HFFc6 (cell line): ENCODE measurements at places on chromosomes 16 and 17. TPM values are rescaled to one million over a fixed set of nuclear protein-coding genes. Genes with fewer than 3 reads are reported as not detected.

Gene HOXB6
- total RNA-seq, result not detected in 3 replicates

DNA sequence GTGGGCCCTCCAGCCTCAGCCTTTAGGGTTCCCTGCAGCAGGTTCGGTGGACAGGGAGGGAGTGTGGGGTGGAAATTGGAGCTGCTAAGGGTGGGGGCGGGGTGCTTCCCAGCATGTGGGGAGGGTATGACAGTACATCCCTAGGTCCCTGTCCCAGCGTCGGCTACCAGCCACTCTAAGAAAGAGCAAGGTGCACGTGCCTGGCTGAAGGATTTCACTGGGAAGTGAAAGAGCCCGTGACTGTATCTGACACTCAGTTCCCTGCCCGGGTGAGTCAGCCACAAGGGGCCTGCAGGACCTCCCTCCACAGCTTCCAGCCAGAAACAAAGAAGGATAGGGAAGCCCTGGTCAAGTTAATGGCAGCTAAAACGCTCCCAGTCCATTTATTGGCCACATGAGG, 4.1 kb downstream of the SNRNP25 start:
- peaks cover 23% of the 10 kb centered on the region for H3K36me3 ChIP-seq
- no peak for DNase-seq
- H3K27ac ChIP-seq, result peak overlapping the region; percentile 30; the same call in 1 of the 2 replicates
- no peak overlapping the region for H3K4me3 ChIP-seq
- H3K27me3 ChIP-seq, result peaks cover 2% of the 10 kb centered on the region; the same call in 1 of the 2 replicates

Gene CHD9NB
- total RNA-seq, result 2.7 to 4.0 TPM (median 3.7 TPM) in 3 replicates

- peaks cover 10% of the 10 kb centered on the region; the same call in 1 of the 2 replicates for H3K27me3 ChIP-seq
- H3K4me3 ChIP-seq, result no peak overlapping the region
- no peaks in the 10 kb centered on the region for H3K36me3 ChIP-seq
- no peak for DNase-seq
- H3K4me1 ChIP-seq, result no peaks in the 10 kb centered on the region
Measured at GRCh38 chr16:22624038-22624799, 113.5 kb downstream of the NPIPB5 start.

Gene TNFRSF17
- not detected in 3 replicates for total RNA-seq

- H3K27me3 ChIP-seq, result peaks cover 2% of the 10 kb centered on the region; the same call in 1 of the 2 replicates
- H3K36me3 ChIP-seq, result no peaks in the 10 kb centered on the region
- peaks cover 9% of the 10 kb centered on the region; the same call in 1 of the 2 replicates for H3K4me1 ChIP-seq
- DNase-seq, result no peak
- no peak overlapping the region for H3K4me3 ChIP-seq
- no peak overlapping the region for H3K27ac ChIP-seq
Measured at GRCh38 chr16:83338138-83338537, 469.6 kb upstream of the HSBP1 start.

DNA sequence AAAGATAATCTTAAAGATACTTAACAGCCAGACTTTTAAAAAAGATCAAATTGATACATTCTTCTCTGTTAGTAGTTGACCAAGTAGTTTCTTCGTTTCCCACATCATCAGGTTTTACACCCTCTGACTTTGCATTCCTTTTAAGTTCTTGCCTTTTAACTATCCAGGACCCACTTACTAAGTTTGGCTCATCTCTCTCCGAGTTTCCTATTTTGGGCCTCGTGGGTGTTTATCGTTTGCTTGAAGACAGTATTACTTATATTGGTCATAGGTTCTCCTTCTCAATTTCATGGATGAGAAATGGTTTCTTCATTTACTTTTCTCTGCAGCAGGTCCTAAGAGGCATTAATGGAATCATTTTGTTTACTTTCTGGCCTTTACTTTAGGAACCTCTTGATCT, 43.2 kb downstream of the RPA1 start:
- H3K4me1 ChIP-seq, result no peaks in the 10 kb centered on the region
- H3K27me3 ChIP-seq, result no peaks in the 10 kb centered on the region
- no peak for DNase-seq
- no peak overlapping the region for H3K4me3 ChIP-seq
- H3K36me3 ChIP-seq, result peaks cover 8% of the 10 kb centered on the region
- H3K27ac ChIP-seq, result no peak overlapping the region

GRCh38 chr17:45663772-45664171, 120.3 kb upstream of the CRHR1 start:
- H3K27me3 ChIP-seq, result peaks cover 43% of the 10 kb centered on the region
- H3K4me1 ChIP-seq, result no peaks in the 10 kb centered on the region
- no peak overlapping the region for H3K4me3 ChIP-seq
- no peak for DNase-seq

Gene TRIM25
- total RNA-seq, result 39.6 to 43.7 TPM (median 43.6 TPM) in 3 replicates

Gene NKD1
- total RNA-seq, result not detected in 3 replicates

Gene RSL1D1
- 166 to 183 TPM (median 176 TPM) in 3 replicates for total RNA-seq

Gene BAIAP3
- 0.11 to 0.71 TPM (median 0.12 TPM) in 3 replicates for total RNA-seq

Gene MT1M
- total RNA-seq, result 0.28 to 0.39 TPM in 2 of 3 replicates, not detected in the other

Gene PYCARD
- 12.1 to 23.0 TPM (median 16.5 TPM) in 3 replicates for total RNA-seq

GRCh38 chr16:88738151-88739084, 32.1 kb downstream of the CTU2 start:
- no peak overlapping the region for H3K4me3 ChIP-seq
- no peak overlapping the region for H3K27ac ChIP-seq
- H3K4me1 ChIP-seq, result no peaks in the 10 kb centered on the region

Gene FGF11
- not detected in 2 replicates for total RNA-seq

DNA sequence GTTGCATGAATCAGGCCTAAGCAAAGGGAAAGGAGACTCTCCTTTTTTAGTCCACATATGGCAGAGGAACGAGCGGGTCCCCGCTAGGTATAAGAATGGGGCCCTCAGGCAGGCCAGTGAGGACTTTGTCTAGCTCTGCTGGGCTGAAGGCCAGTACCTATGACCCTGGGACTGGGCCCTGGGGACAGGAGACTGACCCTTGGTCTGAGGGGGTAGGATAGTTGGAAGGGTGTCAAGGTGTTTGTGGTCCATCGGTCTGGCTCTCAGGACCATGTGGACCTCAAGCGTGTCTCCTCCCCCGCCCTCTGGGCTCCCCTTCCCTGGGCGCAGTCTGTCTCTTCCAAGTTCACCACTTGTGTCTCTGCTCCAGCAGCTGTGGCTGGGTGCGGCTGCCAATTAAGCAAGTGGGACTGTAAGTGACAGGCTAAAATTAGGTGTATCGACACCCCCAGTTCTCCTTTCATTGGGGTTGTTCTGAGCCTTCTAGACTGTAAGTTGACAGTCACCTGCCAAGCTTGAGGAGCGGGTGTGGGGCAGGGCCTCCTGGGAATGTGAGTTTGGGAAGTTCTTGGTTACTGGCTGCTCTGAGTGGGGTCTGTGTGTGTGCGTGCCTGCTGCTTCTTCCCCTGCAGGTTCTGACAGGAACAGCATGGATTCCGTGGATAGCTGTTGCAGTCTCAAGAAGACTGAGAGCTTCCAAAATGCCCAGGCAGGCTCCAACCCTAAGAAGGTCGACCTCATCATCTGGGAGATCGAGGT, 24.5 kb downstream of the AKAP1 start:
- no peak for DNase-seq
- H3K4me1 ChIP-seq, result peaks cover 36% of the 10 kb centered on the region
- no peaks in the 10 kb centered on the region for H3K27me3 ChIP-seq
- no peaks in the 10 kb centered on the region for H3K36me3 ChIP-seq
- H3K4me3 ChIP-seq, result no peak overlapping the region
- no peak overlapping the region for H3K27ac ChIP-seq

GRCh38 chr17:8125947-8126490, 2.1 kb upstream of the HES7 start:
- no peak for DNase-seq
- H3K27ac ChIP-seq, result peak overlapping the region; percentile 35
- H3K4me3 ChIP-seq, result peak overlapping the region; percentile 88
- H3K27me3 ChIP-seq, result peaks cover 2% of the 10 kb centered on the region

Gene MT1F
- not detected in 3 replicates for total RNA-seq

Gene SGCA
- total RNA-seq, result 0.71 and 0.97 TPM in 2 replicates

DNA sequence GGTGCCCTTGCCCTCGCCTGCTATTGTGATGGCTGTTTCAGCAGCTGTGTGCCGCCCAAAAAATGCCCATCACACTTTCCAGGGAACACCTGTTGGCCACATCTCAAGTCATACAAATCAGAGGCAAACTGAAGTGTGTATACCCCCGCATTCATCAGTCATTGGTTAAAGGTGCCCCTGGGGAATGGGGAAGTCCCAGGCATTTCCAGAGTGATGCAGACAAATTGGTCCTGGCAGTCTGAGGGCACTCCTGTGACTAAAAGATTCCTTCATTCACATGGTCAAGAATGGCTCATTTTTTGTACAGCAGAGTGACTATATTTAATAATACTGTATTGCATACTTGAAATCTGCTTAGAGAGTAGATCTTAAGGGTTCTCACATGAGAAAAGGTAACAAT, 102.9 kb upstream of the TMEM97 start:
- no peak overlapping the region for H3K4me3 ChIP-seq
- peaks cover 13% of the 10 kb centered on the region for H3K4me1 ChIP-seq
- DNase-seq, result no peak
- peaks cover 1% of the 10 kb centered on the region; the same call in 1 of the 2 replicates for H3K27me3 ChIP-seq
- 0 out of 2 replicates have a peak overlapping the region, but pooled peaks have one; percentile 16 for H3K27ac ChIP-seq

- no peaks in the 10 kb centered on the region for H3K36me3 ChIP-seq
- H3K4me3 ChIP-seq, result no peak overlapping the region
- peaks cover 21% of the 10 kb centered on the region for H3K27me3 ChIP-seq
- H3K27ac ChIP-seq, result no peak overlapping the region
- DNase-seq, result no peak
- H3K4me1 ChIP-seq, result no peaks in the 10 kb centered on the region; the same call in 1 of the 2 replicates
Measured at GRCh38 chr16:25078386-25078978, 33.1 kb upstream of the LCMT1 start.

Gene SCARF1
- 0.18 to 0.38 TPM (median 0.19 TPM) in 3 replicates for total RNA-seq

GRCh38 chr16:4369007-4369733, 2.5 kb upstream of the VASN start:
- peaks cover 37% of the 10 kb centered on the region for H3K4me1 ChIP-seq
- peaks cover 5% of the 10 kb centered on the region for H3K27me3 ChIP-seq
- no peaks in the 10 kb centered on the region for H3K36me3 ChIP-seq
- H3K27ac ChIP-seq, result peak overlapping the region; percentile 36

DNA sequence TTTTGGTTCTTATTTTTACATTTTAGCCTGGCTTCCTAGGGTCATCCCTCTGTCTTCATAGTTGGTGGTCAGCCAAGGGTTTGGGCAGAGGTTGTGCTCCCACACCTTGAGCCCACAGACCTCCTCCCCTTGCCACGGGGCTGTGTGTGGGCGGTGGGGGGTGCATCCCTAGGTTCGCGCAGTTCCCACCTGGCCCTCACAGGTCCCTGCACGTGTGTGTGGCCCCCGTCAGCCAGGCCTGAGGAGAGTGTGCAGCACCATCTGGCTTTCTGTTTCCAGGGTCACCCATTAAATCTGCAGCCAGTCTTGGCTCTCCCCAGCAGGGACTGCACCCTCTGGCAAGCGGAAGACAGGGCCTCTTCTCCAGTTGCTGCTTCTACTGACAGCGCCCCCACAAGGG, 13.6 kb upstream of the OGFOD3 start:
- H3K27ac ChIP-seq, result no peak overlapping the region
- no peak overlapping the region for H3K4me3 ChIP-seq
- DNase-seq, result no peak
- H3K4me1 ChIP-seq, result peaks cover 13% of the 10 kb centered on the region
- H3K36me3 ChIP-seq, result no peaks in the 10 kb centered on the region

Gene OR1D2
- not detected in 3 replicates for total RNA-seq

GRCh38 chr16:28288114-28288513, 4.2 kb upstream of the SBK1 start:
- no peak overlapping the region for H3K4me3 ChIP-seq
- H3K27ac ChIP-seq, result no peak overlapping the region
- H3K36me3 ChIP-seq, result no peaks in the 10 kb centered on the region
- peaks cover 5% of the 10 kb centered on the region; the same call in 1 of the 2 replicates for H3K4me1 ChIP-seq
- no peak for DNase-seq
- H3K27me3 ChIP-seq, result peaks cover 58% of the 10 kb centered on the region

DNA sequence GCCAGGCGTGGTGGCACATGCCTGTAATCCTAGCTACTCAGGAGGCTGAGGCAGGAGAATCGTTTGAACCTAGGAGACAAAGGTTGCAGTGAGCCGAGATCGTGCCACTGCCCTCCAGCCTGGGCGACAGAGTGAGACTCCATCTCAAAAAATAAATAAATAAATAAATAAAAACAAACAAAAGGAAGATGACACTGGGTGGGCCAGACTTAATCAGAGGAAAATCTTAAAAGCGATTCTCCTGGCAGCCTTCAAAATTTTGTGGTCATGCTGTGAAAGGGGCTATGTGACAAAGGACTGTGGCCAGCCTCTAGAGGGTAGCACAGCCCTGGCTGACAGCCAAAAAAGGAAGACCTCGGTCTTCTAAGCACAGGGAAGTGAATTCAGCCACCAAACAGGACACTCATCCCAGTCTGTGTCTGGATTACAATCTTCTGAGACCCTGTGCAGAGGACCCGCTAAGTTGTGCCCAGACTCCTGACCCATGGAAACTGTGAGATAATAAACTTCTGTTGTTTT, 391.1 kb downstream of the CNTNAP4 start:
- no peaks in the 10 kb centered on the region; the same call in 1 of the 2 replicates for H3K27me3 ChIP-seq
- H3K4me3 ChIP-seq, result no peak overlapping the region
- no peak for DNase-seq
- H3K27ac ChIP-seq, result no peak overlapping the region
- no peaks in the 10 kb centered on the region for H3K4me1 ChIP-seq
- H3K36me3 ChIP-seq, result no peaks in the 10 kb centered on the region

DNA sequence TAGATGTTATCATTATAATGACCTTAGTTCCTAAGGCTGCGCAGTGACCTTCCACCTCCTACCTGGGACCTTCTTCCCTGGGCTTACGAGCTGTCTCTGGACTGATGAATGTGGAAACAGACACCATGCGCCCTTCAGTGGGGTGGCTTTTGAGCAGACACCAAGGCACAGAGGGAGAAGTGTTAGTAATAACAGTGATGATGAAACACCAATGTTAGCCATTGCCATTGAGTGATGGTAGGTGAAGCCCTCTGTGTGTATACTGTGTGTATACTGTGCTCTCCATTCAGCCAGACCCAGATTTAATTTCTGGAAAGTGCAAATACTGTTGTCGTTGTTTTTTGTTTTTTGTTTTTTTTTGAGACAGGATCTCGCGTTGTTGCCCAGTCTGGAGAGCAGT, 44.5 kb downstream of the CLEC16A start:
- no peak for DNase-seq
- no peaks in the 10 kb centered on the region; the same call in none of the 2 replicates for H3K27me3 ChIP-seq
- H3K36me3 ChIP-seq, result peaks cover 9% of the 10 kb centered on the region
- peaks cover 48% of the 10 kb centered on the region for H3K4me1 ChIP-seq

Gene ALOX15B
- not detected in 3 replicates for total RNA-seq

DNA sequence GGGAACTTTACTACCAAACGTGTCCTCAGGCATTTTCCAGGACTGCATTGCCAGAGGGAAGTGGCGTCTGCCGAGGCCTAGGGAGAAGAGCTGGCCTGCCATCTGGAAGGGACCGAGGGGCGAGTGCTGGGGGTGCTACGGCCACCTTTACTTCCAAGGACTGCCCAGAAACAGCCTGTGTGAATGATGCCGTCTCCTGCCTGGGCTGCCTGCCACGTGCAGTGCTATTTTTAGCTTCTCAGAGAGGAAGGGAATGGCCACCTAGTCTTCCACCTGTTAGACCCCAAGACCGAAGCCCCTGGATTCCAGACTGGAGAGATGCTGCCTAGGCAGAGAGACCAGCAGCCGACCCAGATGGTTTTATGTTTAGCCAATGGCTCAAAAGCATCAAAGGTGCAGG, 57.2 kb downstream of the VAC14 start:
- peak overlapping the region; percentile 67 for H3K27ac ChIP-seq
- H3K4me3 ChIP-seq, result no peak overlapping the region
- H3K27me3 ChIP-seq, result no peaks in the 10 kb centered on the region
- peaks cover 57% of the 10 kb centered on the region for H3K4me1 ChIP-seq
